Activated naive CD4-positive, alpha-beta T cell treated with anti-CD3 and anti-CD28 coated beads for 36 hours (primary cell): ENCODE measurements at places on chromosomes 5 and 9. TPM values are rescaled to one million over a fixed set of nuclear protein-coding genes. Genes with fewer than 3 reads are reported as not detected.

Gene INVS
- total RNA-seq, result 5.7 TPM

Gene PRELID2
- total RNA-seq, result 0.12 TPM

DNA sequence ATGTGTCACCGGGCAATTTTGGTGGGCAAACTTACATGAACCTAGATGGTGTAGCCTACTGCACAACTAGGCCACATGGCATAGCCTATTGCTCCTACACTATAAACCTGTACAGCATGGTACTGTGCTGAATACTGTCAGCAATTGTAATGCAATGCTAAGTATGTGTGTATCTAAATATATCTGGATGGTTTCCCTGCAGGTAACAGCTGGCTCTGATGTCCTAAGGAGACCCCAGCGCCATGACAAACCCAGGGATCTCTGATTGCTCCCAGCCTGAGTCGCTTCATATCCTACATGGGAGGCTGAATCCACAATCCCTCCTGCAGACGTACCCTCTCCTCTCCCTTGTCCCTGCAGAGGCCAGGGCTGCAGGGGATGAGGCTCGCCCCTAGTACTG lies 26.6 kb upstream of the TTLL11 start:
- H3K27ac ChIP-seq, result no peak overlapping the region
- no peaks in the 10 kb centered on the region for H3K4me1 ChIP-seq
- H3K4me3 ChIP-seq, result no peak overlapping the region
- no peaks in the 10 kb centered on the region for H3K36me3 ChIP-seq
- DNase-seq, result no peak

DNA sequence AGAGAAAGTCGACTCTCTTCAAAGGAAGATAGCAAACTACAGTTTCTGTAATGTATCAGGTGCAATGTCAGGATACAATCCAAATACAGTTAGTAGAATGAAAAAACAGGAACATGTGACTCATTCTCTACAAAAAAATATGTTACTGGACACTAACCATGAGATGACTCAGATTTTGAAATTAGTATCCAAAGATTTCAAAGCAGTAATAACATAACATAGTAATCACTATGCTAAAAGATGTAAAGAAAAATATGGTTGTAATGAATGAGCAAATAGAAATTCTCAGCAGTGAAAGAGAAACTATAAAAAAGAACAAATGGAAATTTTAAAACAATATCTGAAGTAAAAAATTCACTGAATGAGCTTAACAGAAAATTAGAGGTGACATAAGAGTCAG lies 42.3 kb downstream of the SHOC1 start:
- no peaks in the 10 kb centered on the region for H3K27me3 ChIP-seq
- no peak for DNase-seq
- peaks cover 17% of the 10 kb centered on the region for H3K36me3 ChIP-seq
- no peak overlapping the region for H3K4me3 ChIP-seq
- H3K4me1 ChIP-seq, result no peaks in the 10 kb centered on the region

Gene ISOC1
- total RNA-seq, result 25.9 TPM
